Stimulated activated CD8-positive, alpha-beta memory T cell treated with anti-CD3 and anti-CD28 coated beads, Interleukin-4, amount 100 ng/mL, for 1 hour (primary cell): ENCODE measurements at places on chromosomes 4 and X.

DNA sequence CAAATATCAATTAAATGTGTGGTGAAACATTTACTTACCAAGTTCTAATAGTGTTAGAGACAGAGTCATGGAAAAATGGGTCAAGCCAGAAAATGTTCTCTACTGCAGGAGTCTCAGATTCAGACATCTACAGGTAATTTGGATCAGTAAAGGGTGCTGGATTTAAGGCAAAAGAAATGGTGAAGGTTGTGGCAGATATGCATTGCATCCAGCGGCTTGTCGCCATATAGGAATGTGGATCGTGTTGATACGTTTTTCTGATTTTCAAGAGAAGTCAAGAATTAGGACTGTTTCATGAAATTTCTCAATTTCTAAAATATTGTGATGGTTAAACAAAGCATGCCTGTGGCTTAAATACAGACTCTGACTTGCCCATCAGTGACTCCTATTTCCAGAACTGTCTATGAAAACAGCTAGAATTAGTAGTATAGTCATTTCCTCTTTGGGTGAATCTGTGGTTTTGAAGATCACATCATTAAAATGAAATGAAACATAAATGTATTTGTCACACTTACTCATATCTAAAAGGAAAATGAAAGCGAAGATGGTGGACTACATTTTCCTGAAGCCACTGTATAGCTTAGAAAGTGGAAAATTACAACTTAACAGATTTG is 110.1 kb upstream of the VEGFC start:
- DNase-seq, result no peak

DNA sequence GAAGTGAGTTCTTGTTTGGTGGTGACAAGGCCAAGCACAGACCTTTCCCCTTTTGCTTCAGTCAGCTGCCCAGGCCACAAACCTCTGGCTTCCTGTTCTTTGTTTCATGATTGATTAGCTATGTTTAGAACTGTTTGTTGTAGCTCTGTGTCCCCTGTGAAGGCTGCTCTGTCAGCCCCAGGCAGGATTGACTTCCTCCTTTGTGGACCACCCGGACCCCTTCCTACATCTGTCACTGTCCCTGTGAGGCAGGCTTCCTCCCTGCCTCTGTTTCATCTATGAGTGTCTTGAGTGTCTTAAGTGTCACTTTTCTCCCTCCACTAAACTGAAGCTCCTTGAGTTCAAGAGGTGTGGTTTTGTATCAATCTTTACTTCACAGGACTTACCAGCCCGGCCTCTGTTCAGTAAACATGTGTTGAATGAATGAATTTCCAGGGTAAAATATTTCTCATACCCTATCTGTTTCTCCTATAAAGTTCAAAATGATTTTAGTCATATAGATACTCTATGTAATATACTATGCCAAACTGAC is 83.5 kb downstream of the ZNF674 start:
- no peak for DNase-seq

DNA sequence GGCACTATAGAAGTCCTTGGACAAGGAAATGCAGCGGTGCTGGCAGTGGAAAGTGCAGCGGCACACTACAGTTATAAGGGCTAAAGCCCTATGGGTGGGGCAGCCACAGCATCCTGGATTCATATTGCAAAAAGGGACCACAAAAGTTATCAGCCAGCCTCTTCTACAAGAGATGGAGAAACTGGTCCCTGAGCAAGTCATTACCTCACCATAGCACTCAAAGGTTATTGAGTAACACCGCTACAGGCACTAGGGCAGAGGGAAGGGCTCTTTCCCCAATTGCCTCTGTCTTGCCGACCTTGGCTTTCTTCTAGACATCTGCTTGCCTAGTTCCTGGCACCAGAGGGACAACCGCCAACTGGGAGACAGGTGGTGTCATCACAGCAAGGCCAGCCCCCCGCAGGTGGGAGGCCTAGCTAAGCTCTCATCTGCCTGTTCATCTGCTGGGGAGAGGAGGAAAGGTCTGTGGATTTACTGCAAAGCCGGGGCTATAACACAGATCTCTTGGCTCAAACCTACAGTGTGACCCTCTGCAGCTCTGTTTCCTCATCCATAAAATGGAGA is 600.0 kb downstream of the BCOR start:
- no peak for DNase-seq

DNA sequence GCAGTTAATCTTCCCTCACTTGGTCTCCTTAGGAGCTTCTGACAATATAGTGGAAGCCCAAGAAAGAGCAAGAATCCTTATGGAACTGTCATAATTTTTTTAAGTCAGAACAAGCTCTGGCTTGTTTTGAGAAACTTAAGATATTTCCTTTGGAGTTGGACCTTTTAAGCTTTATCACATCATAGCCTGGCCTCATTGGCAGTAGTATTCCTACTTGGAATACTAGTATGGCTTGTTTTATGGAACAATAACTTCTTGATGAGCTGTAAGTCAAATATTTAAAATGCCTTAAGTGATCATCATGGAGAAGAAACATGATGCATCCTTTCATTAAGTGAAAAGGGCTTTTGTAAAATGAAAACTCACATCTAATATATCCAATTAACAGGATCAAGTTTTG is 78.0 kb upstream of the NRK start:
- DNase-seq, result no peak

GRCh38 chrX:23365541-23365940 is 30.9 kb downstream of the PTCHD1 start:
- DNase-seq, result no peak

DNA sequence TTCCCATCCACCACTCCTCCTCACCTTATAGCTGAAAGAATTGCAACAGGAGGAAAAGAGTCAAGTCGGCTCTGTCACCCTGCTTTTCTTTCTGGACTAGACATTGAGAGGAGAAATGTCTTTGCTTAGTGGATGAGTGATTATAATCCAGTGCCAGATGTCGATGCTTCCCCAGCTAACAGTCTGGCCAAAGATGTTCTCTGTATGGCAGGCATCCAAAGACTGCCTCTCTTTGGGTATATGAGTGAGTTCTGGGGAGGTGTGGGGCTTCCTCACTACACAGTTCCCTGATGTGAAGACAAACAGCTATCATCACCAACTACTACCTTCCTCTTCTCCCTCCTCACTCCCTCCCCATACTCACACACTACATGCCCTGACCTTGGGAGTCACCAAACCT is 90.9 kb downstream of the COMMD8 start:
- no peak for DNase-seq

DNA sequence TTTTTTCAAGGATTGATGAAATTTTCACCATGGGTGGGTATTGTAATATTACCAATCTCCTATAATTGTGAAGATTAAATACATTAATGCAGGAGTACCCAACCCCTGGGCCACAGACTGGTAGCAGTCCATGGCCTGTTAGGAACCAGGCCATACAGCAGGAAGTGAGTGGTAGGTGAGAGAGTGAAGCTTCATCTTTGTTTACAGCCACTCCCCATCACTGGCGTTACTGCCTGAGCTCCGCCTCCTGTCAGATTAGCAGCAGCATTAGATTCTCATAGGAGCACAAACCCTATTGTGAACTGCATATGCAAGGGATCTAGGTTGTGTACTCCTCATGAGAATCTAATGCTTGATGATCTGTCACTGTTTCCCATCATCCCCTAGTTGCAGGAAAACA is 15.1 kb downstream of the RAPGEF2 start:
- DNase-seq, result no peak

GRCh38 chr4:123950530-123950929 is 553.9 kb downstream of the SPRY1 start:
- DNase-seq, result no peak

- no peak for DNase-seq
These were observed 224.3 kb downstream of the DCLK2 start for GRCh38 chr4:150302553-150302952.

GRCh38 chrX:53486285-53486684 is 52.1 kb upstream of the HSD17B10 start:
- no peak for DNase-seq

DNA sequence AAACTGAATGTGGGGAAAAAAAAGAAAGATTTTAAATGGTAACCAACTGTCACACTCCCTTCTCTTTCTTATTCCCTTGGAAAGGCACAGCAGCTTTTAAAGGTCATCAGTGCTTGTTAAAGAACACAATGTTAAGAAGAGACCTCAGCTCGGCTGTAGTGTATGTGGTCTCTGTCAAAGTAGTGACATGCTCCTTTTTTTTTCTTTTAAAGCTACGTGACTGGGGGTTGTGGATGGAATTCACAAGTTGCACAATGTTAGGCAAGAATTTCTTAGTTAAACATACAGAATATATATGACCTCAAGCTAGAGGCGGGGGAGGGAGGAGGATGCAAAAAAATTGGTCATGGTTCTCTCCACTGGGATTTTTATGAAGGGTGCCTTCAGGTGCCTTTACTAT is 45.6 kb downstream of the OCRL start:
- no peak for DNase-seq

DNA sequence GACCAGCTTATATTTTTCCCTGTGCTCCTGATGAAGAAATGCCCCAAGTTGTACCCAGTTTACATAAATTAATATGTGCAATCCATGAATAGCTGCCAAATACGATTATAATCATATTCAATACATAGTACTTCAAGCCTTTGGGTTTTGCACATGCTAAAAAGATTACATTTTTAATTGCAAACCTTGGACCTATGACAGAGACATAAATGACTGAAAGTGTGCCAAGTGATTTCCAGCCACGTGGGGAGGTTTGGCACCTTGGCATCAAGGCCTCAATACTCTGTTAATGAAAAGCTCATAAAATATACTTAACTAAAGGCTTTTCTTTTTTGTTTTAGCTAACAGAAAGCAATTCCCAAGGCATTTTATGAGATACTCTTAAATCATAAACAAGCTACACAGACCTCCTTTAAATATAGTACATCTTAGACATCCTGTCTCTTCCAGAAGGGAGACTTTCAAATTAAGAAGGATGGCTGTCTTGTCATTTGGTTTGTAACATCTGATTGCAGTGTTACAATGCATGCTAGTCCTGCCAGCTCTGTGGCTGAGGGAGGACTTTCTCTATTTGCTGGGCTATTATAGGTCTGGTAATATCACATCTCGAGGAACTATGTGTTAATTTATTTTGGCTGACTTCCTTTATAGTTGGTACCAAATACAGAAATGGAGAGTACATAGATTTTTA is 404.1 kb downstream of the AFF2 start:
- no peak for DNase-seq

DNA sequence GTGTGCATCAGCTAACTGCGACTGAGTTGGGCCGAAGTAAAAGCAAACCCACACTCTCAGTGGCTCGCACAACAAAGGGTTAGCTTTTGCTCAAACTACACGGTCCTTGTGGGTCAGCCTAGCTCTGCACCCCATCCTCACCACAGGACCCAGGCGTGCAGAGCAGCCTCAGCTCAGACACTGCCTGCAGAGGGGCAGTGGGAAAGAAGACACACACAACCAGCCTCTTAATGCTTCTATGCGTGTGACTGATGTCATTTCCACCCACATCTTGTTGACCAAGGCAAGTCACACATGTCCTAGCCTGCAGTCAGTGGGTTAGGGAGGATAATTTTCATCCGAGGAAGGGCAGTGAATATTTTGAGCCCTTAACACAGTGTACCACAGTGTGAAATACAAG is 40.5 kb downstream of the HMGB2 start:
- no peak for DNase-seq

DNA sequence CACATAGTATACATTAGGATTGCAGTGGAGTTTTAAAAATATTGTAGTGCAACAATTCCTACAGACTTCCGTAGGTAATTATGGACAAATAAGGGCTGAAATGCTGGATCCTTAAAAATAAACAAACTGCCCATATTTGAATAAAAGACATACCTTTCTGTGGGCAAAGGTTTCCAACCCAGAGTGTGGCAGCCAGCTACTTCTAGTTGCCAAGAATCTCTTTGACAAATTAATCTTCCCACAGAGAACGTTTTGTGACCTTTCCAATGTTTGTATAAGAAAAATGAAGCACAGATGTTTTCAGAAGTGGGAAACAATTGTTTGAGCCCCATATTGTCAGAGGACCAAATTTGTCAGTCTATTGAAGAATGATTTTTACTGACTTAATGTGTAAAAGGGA is 21.1 kb downstream of the GRPR start:
- no peak for DNase-seq

- no peak for DNase-seq
These were observed 33.7 kb downstream of the HTT-AS start for GRCh38 chr4:3040452-3041191.

DNA sequence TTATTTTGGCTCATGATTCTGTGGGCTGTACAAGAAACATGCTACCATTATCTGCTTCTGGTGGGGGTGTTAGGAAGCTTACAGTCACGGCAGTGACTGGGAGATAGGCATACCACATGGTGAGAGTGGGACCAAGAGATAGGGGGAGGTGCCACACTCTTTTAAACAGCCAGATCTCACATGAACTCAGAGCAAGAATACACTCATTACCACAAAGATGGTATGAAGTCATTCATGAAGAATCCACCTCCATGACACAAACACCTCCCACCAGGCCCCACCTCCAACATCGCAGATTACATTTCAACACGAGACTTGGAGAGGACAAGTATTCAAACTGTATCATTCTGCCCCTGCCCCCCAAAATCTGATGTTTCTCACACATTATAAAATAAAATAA is 2396.7 kb downstream of the PCDH7 start:
- DNase-seq, result no peak

DNA sequence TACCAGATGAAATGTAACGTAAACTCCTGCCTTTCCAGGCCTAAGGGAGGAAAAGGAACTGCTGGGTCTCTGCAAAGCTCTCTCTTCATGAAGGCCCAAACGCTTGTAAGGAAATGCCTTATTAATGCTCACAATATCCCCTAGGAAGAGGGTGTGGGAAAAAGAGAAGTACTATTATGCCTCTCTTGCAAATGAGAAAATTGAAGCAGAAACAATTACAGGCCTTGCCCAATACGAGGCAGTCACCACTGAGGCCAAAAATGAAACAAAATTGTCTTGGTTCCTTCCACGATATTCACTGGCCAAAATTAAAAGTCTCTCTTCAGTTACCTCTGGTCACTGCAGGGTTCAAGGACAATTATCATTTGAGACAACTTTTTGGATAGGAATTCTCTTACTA is 3.2 kb downstream of the SCARB2 start:
- no peak for DNase-seq

- DNase-seq, result no peak
These were observed 10.5 kb upstream of the PRSS48 start for GRCh38 chr4:151266497-151266896.

- DNase-seq, result no peak
These were observed 18.0 kb downstream of the DCK start for GRCh38 chr4:71011451-71011850.

DNA sequence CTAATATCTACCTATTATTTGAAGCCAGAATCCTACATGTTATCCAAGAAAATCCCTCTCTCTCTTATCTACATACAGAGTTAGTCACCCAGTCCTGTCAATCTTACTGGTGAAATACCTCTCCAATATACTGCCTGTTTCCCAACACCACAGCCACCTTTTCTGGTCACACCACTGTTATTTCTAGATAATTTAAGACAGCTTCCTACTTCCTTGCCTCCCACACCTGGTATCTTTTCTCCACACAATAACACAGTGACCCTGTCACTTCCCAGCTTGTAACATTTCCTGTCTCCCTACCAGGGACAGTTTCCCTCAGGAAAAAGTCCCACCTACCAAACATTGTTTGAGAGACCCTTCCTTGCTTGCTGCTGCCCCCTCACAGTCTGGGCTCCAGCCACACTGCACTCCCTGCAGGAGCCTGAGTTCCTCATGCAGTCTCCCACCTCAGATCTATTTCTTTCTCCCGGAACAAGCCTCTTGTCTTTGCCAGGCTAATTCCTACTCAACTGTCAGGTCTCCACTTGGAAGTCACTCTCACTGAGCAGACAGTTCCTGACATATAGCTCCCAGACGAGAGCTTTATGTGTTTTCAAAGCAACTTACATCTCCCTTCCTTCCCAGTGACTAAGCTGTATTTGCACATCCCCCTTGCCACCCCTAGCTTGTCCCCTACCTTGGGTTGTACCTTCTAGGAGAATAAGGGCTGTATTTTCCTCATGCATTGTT is 73.6 kb upstream of the QRFPR start:
- no peak for DNase-seq
